ENCODE measurements at places on chromosomes 12 and 14.

- DNase-seq, result no peak
Observed at GRCh38 chr12:118946256-118946655, 35.1 kb upstream of the SRRM4 start.

GRCh38 chr14:44388306-44388705, 118.8 kb downstream of the FSCB start:
- DNase-seq, result no peak

- DNase-seq, result no peak
Observed at GRCh38 chr14:68982581-68982980, 3.5 kb upstream of the ACTN1 start.

GRCh38 chr14:72925171-72925759, 999 bp upstream of the DCAF4 start:
- no peak for DNase-seq

- DNase-seq, result no peak
Observed at GRCh38 chr12:42815068-42815467, 225.5 kb upstream of the PRICKLE1 start.

GRCh38 chr12:6230321-6231110, 30.3 kb downstream of the CD9 start:
- peak; percentile 62 for DNase-seq

DNA sequence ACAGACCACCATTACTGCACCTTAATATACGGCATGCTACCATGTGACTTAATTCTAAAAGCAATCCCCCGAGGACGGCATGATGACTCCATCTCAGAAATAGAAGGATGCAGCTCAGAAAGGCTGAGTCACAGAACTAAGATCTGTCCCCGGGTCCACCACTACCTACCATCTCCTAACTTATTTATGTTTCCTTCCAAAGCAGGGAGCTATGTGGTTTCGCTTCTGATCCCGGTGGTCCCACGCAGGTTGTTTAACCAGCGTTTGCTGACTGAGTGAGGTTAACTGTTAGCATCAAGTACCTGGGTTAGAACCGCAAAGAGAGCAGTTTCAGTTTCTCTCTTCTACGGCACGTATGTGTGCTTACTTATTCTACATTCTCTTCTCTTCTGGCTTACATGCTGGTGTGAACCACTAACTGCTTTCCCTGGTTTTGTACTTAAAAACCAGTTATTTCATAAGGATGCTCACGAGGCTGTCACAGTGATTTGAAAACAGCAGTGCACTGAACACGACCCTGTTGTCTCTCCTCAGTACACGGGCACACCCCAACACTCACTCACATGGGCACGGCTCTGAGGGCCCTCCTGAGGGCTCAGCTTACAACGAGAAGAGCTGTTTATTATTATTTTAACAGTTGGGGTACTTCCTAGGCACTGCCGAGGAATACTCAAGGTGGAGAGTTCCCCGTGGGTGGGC, 66.7 kb downstream of the CCDC88C start:
- peak; percentile 53 for DNase-seq

DNA sequence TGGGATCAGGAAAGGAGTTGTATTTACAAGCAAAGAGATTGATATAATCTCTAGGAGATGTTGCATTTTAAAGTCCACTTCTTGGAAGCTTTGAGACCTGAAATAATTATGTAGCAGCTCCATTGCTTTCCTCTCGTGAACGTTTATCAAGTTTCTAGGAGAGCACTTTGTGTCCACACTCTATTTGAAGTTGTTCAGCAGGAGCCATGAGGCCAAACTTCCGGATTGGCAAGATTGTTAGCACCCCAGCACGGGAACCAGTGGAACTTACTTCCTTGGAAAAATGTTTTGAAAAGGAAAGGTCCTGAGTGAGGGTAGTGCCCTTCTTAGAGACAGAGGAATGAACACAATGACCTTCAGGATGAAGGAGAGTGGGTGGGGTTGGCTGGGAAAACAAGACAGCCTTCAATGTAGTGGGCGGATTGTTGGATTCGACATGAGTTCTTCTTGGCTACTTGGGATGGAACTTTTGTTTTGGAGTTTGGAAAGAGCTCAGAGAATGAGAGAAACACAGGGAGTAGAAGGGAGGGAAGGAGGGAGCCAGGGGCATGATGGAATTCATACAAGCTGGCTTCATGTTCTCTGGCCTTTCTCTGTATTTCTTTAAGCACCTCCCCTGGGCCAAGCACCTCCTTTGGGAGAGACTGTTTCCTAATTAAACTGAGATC, 23.8 kb upstream of the CISTR start:
- DNase-seq, result no peak

DNA sequence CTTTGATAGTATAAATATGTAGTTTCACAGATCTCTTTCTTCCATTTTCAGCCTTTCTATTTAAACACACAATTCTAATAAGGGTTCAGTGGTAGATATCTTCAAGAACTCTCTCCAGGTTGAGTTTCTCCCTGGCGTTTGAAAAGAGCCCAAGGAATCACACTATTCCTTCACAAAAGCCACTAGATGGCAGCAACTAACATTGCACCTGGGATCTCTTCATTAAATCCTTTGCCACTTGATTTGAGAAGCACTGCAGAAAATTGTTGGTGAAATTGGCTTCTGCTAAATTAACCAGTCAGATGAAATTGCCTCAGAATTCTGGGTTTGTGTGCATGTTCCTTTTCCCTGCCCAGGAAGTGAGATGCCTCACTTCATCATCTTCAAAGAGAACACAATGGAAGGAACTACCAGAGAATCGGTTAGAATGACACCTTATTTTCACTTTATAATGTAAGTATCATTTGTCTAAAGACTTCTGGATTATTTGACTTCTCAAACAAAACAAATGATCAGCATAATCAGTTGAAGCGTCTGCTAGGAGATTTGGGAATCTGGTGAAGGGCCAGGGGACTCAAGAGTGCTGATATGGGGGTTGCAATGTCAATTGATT, 6.8 kb downstream of the CCDC198 start:
- no peak for DNase-seq

GRCh38 chr14:60273956-60274355, 24.9 kb downstream of the PPM1A start:
- DNase-seq, result no peak

DNA sequence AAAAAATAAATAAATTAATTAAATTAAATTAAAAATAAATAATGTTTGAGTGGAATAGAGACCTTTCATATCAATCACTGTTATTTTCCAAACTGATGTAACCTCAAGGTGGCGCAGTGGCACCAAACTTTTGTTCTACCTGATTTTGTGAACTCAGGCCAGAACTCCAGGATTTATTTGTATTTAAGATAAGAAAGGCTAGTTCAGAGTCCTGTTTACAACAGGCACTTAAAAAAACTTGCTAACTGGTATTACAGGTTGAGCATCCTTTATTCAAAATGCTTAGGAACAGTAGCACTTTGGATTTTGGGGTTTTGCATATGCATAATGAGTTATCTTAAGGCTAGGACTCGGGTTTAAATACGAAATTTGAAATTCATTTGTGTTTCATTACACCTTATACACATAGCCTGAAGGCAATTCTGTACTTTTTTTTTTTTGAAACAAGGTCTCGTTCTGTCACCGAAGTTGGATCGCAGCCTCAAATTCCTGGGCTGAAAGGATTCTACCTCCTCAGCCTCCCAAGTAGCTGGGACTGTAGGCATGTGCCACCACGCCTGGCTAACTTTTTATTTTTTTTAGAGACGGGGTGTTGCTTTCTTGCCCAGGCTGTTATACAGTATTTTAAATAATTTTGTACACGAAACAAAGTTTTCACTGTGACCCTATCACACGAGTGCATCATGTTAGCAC, 32.4 kb downstream of the YY1 start:
- DNase-seq, result no peak

DNA sequence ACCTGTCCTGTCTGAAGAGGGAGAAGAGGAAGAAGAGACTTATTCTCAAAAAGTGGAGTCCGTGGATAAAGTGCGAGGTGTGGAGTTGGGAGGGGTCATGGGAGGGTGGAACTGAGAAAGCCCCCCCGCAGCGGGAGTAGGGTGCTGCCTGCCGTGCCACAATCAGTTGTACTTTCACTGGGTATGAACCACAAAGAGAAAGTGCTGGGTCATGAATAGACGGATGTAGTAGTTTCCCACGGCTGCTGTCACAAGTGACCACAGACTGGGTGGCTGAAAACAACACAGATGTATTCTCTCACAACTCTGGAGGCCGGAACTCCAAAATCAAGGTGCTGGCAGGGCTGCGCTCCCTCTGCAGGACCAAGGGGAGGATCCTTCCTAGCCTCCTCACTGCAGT, 5.5 kb downstream of the DNAH10 start:
- no peak for DNase-seq

DNA sequence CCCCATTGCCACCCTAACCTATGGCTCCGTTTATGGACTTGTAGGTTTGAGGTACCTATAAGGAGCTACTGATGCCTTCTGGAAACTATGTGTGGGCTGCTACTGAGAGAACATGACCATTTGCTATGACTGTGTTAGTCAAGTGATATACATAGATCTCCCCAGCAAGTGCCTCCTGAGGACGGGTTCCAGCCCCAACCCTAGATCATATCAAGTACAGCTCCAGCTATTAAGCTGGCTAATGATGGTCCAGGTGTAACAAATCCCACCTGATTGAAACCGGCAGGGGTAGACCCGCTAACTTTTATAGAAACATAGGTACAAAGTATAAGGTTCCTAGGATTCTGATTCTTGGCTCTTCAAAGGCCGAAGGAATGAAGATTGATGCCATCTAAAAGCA, 23.7 kb downstream of the NINJ2 start:
- no peak for DNase-seq

DNA sequence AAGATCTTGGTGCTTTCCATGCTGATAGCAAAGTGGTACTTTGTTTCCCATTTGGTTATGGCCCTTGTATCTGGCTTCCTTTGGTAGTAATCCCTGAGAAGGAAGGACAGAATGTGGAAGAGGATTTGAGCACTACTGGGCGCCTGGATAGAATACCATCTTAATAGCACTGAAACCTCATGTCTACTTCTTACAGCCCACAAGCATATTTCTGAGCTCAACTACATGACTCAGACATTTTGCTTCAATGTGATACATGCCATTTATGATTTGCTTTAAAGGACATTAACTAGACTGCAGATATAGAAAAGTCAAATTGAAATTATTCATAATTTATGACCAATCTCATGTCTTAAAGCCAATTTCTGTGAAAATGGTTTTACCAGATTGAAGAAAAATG, 80.4 kb downstream of the LIN7A start:
- DNase-seq, result no peak

- no peak for DNase-seq
Observed at GRCh38 chr12:4261655-4262054, 11.9 kb upstream of the CCND2 start.

DNA sequence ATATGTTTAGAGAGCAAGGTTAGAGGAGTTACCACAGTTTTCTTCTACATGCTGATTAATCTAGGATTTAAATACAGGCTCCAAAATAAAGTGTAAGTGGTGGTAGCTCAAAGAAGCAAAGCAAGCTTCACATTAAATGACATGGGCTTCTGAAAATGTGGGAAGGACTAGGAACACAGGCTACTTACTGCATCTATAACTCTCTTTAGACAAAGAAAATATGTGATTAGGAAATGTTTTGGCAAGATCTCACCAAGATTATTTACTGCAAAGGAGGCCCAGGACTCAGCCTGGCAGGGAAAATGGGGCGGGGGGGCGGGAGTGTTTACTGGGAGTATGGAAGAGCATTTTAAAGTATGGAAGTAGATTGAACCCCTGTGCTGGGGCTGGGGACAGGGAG, 39.4 kb downstream of the ETV6 start:
- DNase-seq, result no peak

DNA sequence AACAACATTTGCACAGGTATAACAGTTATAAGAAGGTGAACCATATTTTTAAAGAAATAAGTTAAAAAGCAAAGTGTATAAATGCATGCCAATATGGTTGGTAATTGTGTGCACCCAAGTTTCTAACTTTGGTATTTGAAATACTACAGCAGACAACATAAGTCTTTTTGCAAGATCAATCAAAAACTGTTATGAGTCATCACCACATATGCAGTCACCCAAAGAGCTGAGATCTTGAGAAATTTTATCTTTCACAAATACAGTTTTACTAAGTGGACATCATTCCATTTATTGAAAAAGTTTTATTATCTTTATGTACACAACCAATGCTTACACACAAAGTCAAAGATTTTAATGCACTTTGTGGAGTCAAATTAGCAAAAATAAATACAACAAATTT, 7.0 kb upstream of the ACSS3 start:
- DNase-seq, result no peak

GRCh38 chr14:75446447-75446846, 18.6 kb downstream of the JDP2 start:
- no peak for DNase-seq

DNA sequence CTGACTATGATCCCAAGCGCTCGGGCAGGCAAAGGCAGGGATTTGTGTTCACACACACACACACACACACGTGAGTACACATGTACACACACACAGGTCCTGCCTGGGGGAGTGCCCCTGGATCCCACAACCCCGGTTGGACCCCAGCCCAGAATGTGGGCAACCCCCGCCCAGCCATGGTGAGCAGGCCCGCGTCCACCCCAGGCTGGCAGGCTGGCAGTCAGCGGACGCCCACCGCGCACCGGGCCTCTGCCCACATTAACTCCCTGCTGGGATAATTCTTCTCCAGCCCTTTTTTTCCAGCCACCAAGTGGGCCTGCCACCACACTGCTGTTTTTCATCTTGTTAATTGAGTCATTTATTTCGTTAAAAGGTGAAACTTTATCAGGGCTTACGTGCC, 256.2 kb downstream of the BCL11B start:
- no peak for DNase-seq
